ENCODE measurements at places on chromosomes 1 and 21. TPM values are rescaled to one million over a fixed set of nuclear protein-coding genes. Genes with fewer than 3 reads are reported as not detected.

Gene S100A9
- polyA plus RNA-seq: 11.6 TPM

Gene PODN
- not detected for polyA plus RNA-seq

Gene PRR9
- not detected for polyA plus RNA-seq

Gene RAD54L
- polyA plus RNA-seq: 0.46 TPM

Gene TAS1R3
- polyA plus RNA-seq: not detected

Gene C1orf105
- polyA plus RNA-seq: not detected

Gene C2CD2
- 1.9 TPM for polyA plus RNA-seq

Gene DNM3
- polyA plus RNA-seq: 0.37 TPM

Gene FAM131C
- not detected for polyA plus RNA-seq

Gene TBX19
- polyA plus RNA-seq: 2.5 TPM

Gene SOD1
- 596 TPM for polyA plus RNA-seq

Gene LCE1B
- not detected for polyA plus RNA-seq

Gene PDC
- polyA plus RNA-seq: not detected

Gene NECTIN4
- not detected for polyA plus RNA-seq

Gene ELAPOR1
- polyA plus RNA-seq: 15.0 TPM

Gene PLA2G2A
- polyA plus RNA-seq: not detected

Gene ADGRL4
- not detected for polyA plus RNA-seq

Gene KRTAP12-4
- not detected for polyA plus RNA-seq

Gene RAP1GAP
- polyA plus RNA-seq: not detected

Gene NR1I3
- not detected for polyA plus RNA-seq

Gene SLC44A5
- polyA plus RNA-seq: 1.0 TPM

Gene BSND
- not detected for polyA plus RNA-seq

Gene IL19
- not detected for polyA plus RNA-seq

Gene PDPN
- polyA plus RNA-seq: not detected

Gene MPZL1
- polyA plus RNA-seq: 15.8 TPM

Gene FCRL1
- polyA plus RNA-seq: 0.23 TPM

Gene PIK3C2B
- polyA plus RNA-seq: 4.1 TPM

Gene MAP10
- polyA plus RNA-seq: 0.48 TPM

Gene KRTAP12-2
- not detected for polyA plus RNA-seq

Gene RNF186
- not detected for polyA plus RNA-seq

Gene NR0B2
- polyA plus RNA-seq: not detected

Data from CD4-positive, alpha-beta memory T cell (primary cell).